ENCODE measurements at places on chromosomes 2 and 18.

- DNase-seq = no peak
Observed at GRCh38 chr18:21513741-21514140, 86.8 kb downstream of the ESCO1 start.

- no peak for DNase-seq
Observed at GRCh38 chr2:76073992-76074604, 363.4 kb upstream of the GCFC2 start.

- no peak for DNase-seq
Observed at GRCh38 chr2:193539188-193539587, 1344.5 kb upstream of the TMEFF2 start.

GRCh38 chr18:23943903-23944624, 70.5 kb upstream of the TTC39C start:
- DNase-seq = no peak
